ENCODE measurements at places on chromosomes 4 and X.

DNA sequence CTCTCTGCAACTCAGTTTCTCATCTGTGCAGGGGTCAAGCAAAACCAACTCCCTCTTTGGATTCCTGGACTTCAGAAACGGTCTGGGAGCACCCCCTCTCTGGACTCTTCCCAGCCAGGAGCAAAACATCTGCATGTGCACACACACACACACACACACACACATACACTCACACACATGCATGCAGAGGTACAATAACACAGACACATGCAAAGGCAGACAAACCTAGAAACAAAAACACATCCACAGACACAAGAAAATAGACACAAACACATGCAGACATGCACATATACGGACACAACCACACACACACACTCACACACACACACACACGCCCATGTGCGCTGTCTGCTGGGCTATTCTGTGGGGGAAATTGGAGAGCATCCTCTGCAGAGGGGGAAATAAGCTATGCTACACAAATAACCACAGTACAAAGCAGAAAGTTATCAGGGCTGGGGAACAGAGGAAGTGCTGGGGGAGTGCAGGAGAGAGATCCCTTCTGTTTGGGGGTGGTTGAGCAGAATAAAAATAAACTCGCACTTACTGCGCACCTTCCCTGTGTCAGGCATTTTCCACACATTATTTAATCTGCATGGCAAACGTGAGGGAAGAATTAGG is 19.9 kb downstream of the IQSEC2 start:
- no peak for DNase-seq

GRCh38 chr4:8928074-8928473 is 56.4 kb upstream of the HMX1 start:
- DNase-seq, result no peak

- no peak for DNase-seq
Observed at GRCh38 chr4:58515226-58515625, 1405.0 kb upstream of the IGFBP7 start.

DNA sequence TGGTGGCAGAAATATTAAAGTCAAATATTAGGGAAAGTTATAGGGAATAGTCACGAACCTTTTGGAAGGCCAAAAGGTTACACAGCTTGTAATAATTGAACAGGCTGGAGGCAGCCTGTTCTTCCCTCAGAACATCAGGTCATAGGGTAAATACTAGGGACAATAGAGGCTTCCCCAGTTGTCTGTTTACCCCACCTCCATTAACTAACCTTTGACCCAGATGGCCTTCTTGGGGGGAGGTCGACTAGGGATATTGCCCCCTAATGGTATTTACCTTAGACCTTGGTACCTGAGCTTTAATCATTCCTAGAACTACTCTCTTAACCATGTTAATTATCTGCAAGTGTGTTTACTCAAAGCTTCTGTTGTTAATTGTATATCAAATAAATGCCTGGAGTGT is 26.0 kb downstream of the C4orf17 start:
- DNase-seq, result no peak

- DNase-seq, result no peak
Observed at GRCh38 chrX:39504227-39504626, 593.5 kb downstream of the BCOR start.

GRCh38 chr4:36322921-36323354 is 41.5 kb downstream of the DTHD1 start:
- peak; percentile 57 for DNase-seq

DNA sequence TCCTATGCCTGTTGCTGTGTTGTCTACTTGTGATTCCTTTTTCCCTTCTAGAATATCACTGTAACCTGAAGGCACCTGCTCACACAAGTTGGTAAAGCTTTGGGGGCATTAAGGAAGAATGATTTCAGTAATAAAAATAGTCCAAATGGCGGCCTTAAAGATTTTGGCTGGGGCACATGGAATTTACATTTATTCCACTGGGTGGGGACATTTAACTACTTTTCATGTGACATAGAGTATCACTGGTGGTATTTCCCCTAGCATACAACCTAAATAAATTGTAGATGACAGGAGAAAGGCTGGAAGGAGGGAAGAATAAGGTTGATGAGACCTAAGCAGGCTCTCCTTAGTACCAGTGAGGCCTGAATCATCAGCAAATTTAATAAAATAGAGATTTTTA is 121.8 kb upstream of the EDA2R start:
- no peak for DNase-seq

- DNase-seq, result no peak
Observed at GRCh38 chr4:98374643-98375042, 113.5 kb downstream of the RAP1GDS1 start.

GRCh38 chrX:127578395-127578794 is 473.8 kb downstream of the ACTRT1 start:
- no peak for DNase-seq

DNA sequence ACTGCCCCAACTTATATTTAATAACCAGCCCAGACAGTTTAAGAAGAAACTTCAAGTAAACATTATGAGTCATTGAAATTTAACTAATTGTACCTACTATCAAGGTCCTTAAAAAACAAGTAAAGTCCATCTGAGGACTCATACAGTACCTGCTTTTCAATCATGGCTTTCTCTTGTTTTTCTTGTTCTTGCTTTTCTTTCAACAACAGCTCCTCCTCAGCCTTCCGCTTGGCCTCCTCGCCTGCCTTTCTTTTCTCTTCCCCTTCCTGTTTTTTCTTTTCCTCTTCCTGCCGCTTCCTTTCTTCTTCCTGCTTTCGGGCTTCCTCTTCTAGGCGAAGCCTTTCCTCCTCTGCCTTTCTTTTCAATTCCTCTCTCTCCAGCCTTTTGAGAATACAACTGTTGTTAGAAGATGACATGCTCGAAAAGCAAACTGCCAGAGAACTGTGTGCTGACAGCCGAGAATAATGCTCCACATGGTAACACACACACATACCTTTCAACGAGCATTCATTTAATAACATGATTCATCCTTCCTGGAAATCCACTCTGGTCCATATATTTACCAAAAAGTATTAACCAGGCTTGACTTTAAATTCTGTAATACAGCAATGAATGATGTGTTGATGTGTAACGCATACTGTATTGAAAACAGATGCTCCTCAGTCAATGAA is 25.2 kb upstream of the BCLAF3 start:
- DNase-seq, result no peak

Measured in CD4-positive, alpha-beta T cell treated with Interleukin-1 beta for 1 hour (primary cell).